ENCODE measurements at places on chromosomes 13 and 19.

DNA sequence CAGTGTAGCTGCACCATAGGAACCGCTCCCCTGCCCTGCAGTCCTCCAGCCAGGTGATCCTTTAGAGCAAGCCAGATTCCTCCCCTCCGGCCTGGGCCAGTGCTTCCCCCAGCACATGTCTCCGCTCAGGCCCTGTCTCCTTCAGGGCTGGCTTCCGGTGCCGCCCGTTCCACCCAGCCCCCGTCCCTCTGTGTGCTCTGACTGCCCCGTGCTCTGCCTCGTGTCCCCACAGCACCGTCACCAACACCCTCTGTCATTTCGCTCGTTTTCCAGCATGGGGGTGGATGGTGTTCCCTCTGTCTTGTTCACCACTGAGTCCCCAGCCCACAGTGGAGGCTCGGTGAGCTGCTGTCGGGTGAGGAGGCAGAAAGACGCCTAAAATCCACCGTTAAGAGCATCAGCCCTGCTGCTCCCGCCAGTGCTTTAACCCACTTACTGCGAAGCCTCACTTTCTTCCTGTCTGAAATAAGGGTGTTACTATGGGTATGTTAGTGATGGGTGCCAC, 54.5 kb downstream of the TSSK6 start:
- DNase-seq: peak; percentile 48

- DNase-seq: no peak
Measured at GRCh38 chr19:39814595-39814994, 19.4 kb downstream of the DYRK1B start.

- no peak for DNase-seq
Measured at GRCh38 chr13:32535115-32535514, 3.5 kb downstream of the N4BP2L2 start.

- no peak for DNase-seq
Measured at GRCh38 chr13:39038569-39039030, 344 bp downstream of the NHLRC3 start.

- no peak for DNase-seq
Measured at GRCh38 chr13:30864433-30865122, 41.5 kb upstream of the MEDAG start.

DNA sequence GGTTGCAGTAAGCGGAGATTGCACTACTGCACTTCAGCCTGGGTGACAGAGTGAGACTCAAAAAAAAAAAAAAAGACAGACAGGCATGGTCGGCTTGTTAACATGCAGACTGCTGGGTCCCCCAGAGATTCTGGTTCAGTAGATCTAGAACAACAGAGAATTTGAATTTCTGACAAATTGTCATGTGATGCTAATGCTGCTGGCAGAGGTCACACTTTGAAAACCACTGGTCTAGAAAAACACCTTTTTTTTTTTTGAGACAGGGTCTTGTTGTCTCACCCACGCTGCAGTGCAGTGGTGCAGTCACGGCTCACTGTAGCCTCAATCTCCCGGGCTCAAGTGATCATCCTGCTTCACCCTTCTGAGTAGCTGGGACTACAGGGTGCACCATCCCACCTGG, 7.7 kb upstream of the LRFN3 start:
- DNase-seq: no peak

GRCh38 chr13:97879646-97880310, 73.7 kb upstream of the IPO5 start:
- DNase-seq: no peak

GRCh38 chr19:14072535-14073260, at the start of gene MISP3:
Gene MISP3 (plus strand): TSS chr19:14072786. CDS start chr19:14073310, 524 bp downstream.
- no peak for DNase-seq

GRCh38 chr13:40756042-40756441, 14.9 kb downstream of the MRPS31 start:
- DNase-seq: no peak

- DNase-seq: peak; percentile 35
Measured at GRCh38 chr19:58409010-58409790, 751 bp downstream of the ZNF584 start.

DNA sequence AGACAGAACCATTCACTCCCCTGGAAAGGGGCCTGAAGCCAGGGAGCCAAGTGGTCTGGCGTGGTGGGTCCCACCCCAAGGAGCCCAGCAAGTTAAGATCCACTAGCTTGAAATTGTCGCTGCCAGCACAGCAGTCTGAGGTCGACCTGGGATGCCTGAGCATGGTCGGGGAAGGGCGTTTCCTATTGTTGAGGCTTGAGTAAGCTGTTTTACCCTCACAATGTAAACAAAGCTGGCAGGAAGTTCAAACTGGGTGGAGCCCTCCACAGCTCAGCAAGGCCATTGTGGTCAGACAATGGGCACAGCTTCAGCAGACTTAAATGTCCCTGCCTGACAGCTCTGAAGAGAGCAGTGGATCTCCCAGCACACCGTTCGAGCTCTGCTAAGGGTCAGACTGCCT, 195.6 kb upstream of the DACH1 start:
- no peak for DNase-seq

GRCh38 chr19:5154799-5155426, 185.7 kb downstream of the PTPRS start:
- no peak for DNase-seq

DNA sequence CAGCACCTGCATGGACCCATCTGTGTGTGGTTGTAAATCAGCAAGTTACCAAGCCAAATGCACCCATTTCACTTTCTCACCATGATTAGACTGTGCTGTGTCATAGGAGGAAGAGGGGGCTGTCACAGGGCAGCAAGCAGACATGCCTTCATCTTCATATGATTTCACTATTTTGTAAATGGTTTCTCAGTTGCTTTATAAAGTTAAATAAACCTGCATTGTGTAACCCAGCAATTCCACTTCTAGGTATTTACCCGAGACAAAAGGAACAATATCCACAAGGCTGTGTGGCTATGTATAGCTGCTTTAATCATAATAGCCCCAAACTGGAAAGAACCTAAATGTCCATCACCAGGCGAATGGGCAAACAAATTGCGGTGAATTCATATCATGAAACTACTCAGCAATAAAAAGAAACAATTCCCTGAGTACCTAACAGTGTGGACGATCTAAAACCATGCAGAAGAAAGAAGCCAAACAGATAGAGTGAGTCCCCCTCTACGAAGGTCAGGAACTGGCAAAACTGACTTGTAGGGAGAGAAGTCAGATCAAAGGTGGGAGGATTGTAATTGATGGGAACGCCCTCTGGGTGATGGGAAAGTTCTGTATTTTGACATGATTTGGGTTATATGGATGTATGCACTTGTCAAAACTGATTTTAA, 185.4 kb downstream of the COL4A1 start:
- no peak for DNase-seq

- no peak for DNase-seq
Measured at GRCh38 chr13:96860882-96861281, 133.4 kb downstream of the OXGR1 start.

- DNase-seq: peak; percentile 18
Measured at GRCh38 chr19:1942934-1943555, 2.1 kb downstream of the CSNK1G2 start.

DNA sequence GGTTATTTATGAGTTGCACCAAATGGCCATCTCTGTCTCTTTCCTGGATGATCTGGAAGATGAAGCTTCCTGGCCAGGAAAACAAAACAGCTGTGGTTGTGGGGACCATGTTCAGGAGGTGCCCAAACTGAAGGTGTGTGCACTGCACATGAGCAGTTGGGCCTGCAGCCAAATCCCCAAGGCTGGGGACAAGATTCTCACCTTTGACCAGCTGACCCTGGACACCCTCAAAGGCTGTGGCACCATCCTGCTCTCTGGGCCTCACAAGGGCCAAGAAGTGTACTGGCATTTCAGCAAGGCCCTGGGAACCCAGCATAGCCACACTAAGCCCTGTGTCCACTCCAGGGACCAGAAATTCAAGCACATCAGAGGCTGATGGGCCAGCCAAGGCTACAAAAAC, 84.2 kb downstream of the KCNRG start:
- no peak for DNase-seq

DNA sequence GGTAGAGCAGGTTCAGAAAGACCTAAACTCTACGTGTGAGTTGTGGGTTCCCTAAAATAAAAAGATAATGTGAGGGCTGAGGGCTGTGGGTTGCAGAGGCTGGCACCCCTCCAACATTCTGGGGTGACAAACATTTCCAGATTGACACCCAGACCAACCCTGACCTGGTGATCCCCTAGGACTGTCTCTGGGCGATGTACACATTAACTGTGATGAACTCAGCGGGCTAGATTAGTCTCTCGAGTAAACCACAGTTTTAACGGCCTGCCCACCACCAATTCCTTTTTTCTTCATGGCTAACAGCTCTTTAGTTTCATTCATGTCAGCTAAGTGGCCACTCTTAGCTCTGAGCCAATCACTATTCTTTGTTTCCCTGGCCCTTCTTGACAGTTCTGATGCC, 24.8 kb downstream of the SIAH3 start:
- DNase-seq: peak; percentile 14
